Foreskin melanocyte (primary cell): ENCODE measurements at places on chromosomes 7 and 10.
A peak's percentile ranks its signal among the peaks of the same experiment; 100 is the strongest.

DNA sequence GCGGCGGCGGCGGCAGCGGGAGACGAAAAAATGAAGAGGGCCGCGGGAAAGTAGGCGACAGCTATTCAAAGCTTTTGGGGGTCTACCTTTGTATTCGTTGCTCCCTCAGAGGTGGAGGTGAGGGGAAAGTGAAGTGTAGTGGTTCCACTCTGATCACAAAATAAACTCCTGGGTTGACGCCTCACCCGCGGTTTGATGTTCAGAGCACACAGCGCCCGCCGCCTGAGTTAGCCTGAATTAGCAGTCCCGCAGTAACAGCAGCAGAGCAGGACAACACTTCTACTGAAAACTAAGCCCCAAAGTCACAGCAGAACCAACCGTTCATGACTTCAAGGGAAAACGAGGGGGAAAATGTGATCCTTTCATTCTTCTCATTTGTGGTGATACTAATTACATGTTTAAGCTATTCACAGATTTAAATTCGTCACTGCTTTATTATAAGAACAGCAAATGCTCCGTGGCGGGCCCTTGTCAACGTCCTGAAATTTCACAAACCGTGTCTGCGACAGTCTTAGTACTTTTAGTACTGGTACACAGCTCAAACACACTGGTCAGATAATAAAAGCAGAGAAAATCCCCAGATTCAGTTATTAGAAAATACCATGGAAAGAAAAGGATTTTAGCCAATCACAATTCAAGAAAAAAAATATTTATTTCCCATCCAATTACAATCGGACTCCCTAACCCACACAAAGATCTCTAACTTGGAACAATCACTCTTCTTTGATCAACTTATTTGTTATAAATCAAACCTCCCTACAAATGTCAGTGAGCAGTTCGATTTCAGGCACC, 563 bp upstream of the JMJD1C start:
- peak; percentile 51 for DNase-seq

DNA sequence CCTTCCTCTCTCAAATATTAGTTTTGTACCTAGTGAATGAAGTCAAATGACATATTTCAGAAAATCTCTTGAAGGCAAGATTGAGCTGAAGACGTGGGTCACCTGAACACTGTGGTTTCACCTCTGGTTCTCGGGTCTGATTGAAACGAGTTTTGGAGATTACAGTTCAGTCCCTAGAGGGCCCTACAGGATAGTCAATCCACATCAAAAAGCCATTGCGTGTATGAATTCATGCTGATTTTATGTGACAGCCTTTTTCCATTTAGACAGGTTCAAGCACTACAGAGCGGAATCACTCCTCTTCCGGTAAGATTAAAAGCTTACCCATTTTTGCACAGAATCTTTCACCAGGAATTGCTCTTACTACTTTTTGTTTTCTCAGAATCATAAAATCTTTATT, 62.2 kb downstream of the VIM start:
- DNase-seq, result no peak

DNA sequence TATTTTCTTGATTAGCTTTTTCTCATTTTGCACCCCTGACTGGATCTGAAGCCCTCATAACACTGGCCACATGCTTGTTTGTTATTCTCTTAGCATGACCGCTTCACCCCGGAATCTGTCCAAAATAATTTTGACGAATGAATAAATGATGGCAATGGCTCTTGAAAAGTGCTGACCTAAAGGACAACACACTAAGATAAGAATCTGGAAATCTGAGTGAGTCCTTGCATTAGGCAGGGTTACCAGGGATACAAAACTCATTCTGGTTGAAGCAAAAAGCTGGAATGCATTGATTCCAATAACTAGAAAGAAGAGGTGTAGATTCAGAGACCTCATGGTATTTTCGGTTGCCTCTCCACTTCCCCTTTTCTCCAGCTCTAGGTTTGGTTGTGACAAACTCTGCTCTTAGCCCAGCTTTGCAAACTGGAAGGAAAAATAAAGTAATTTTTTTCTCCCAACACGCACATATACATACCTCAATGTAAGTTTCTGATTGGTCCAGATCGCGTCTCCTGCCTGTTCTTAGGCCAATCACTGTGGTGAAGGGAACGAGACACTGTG, 157.4 kb downstream of the SKIDA1 start:
- no peak for DNase-seq

DNA sequence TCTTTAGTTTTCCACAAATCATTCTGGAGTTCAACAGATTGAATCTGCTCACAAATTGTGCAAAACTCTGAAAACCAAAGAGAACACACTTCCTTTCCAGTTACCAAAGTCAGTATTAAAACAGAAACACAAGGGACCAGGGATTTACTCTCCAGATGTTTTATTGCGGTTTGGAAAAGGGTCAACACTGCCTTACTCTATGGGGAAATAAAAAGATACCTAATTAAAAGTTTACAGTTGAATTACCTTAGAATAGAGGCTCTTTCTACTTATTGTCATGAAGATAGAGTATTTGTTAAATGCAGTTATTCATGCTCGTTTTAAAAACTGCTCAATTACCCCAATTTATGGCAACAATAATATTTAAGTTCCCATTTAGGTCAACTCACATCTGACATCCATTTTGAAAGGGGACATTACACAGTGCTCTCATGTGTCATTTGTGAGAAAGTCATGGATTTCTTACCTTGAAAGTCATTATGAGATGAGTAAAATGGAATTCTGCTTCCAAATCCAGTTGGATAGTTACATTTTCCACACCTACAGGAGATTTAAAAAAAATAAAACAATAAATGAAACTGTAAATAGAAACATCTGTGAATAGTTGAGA, 8.4 kb downstream of the LAMB1 start:
- DNase-seq, result no peak

GRCh38 chr7:17946591-17946990, 6.3 kb upstream of the SNX13 start:
- no peak for DNase-seq

- no peak for DNase-seq
Observed at GRCh38 chr10:88618496-88618895, 31.9 kb downstream of the LIPJ start.

DNA sequence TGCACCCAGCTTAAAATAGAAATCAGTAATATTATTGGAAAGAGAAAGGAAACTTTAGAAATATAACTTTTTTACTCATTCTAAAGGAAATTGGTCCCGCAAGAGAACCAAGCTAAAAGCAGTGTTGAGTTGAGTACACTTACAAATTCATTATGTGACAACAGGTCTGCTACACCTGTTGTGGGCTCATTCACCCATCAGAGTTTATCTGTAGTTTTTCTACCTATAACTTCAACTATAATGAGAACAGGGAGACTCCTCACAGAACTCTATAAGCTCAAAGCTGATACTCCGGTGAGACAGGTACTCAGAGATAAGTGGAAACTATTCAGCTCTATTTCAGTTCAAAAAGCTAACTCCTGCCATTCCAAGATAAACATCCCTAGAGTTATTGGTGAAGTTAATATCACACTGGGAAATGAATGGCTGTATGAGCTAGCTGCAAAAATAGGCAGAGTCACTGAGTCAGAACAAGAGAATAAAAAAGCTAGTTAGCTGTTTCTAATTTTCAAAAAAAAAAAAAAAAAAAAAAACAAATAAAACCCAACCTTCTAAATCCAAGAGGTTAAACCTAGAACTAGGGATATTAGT, 121.3 kb downstream of the PPP1R3A start:
- DNase-seq, result no peak

DNA sequence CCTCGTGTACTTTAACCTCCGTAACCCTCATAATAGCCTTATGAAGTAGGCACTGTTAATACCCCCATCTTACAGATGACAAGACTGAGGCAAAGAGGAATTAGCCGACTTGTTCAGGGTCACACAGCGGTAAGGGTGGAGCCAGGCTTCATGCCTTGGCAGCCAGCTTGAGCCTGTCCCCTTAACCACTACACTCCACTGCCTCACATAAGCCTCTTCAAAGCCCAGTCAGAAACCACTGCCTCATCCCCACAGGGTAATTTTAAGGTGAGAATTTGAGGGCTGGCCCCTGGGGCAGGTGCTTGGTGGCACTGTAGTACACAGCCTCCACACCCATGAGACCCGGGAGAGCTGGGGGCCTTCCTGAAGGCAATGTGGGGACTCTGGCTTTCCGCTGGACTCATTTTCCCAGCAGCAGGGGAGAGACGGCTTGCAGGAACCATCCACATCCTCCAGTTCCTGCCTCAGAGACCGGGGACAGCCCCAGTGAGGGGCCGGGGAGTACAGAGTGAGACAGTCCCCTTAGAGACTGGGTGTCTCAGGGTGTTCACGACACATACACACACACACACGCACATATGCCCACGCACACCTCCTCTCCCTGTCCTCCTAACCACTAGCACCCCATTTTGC, 7.6 kb upstream of the C10orf105 start:
- DNase-seq, result no peak

DNA sequence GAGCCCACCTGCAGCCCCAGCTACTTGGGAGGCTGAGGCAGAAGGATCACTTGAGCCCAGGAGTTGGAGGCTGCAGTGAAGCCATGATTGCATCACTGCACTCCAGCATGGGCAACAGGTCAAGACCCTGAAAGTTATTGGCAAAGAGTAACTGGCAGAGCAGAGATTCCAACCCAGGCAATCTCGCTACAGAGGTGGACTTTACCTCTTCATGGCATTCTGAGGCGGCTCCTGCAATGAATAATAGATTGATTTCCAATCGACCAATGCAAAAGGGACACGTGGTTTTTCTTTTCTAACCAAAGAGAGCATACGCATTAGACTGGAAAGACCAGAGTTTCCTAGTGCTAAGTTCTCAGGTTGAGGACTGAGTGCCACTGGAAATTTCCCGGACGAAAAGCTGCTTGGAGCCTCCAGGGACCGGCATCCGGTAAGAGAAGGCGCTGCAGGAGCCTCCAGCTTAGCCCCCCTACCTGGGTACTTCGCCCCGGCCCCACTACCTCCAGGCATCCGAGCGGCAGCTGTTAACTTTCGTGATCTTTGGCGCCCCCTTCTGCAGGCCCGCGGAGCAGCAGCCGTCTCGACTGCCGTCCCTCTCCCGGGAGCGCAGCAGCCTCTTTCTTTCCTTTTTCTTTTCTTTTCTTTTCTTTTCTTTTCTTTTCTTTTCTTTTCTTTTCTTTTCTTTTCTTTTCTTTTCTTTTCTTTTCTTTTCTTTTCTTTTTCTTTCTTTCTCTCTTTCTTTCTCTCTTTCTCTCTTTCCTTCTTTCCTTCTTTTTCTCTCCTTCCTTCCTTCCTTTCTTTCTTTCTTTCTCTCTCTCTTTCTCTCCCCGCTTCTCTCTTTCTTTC, 4.1 kb downstream of the MBLAC1 start:
- DNase-seq, result no peak

DNA sequence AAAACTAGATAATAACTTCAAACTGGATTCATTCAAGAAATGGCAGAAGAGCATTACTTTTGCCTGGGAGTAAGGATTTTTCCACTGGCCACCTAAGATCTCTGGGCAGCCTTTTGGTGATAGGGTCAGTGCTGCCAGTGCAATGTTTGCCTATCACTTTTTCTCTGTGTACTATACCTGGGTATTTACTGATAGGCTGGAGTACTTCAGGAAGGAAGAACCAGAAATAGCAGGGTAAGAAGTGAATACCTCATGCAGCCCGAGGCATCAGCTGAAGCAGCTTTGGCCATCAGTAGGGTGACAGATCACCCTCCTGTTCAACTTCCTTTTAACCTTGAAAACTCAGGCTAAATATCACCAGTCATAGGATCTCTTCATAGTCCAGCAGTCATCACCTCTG, 5.5 kb upstream of the PAPSS2 start:
- DNase-seq, result no peak

DNA sequence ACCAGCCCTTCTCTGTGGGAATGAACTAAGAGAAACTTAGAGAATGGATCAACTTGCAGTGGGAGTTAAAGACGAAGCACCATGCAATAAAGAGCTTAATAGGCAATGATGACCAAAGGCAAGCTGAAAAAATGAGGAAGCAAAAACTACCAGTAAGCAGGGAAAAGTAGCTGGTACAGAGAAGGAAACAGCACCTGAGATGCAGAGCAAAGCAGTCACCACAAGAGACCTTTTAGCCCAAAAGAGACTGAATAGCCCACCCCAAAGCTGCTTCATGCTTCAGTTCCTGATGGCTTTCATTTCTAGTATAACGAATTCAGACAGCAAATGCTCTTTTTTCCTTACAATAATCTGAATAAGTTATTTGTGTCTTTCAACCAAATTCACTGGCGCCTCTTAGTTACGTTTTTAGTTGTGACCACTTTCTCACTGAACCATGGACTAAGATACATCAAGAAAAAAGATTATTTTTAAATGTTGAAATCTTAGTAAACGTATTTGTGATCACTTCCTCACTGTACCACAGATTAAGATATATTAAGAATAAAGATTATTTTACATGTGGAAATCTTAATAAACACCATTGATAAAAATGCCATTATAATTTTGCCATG, 76.0 kb downstream of the USP6NL start:
- no peak for DNase-seq

DNA sequence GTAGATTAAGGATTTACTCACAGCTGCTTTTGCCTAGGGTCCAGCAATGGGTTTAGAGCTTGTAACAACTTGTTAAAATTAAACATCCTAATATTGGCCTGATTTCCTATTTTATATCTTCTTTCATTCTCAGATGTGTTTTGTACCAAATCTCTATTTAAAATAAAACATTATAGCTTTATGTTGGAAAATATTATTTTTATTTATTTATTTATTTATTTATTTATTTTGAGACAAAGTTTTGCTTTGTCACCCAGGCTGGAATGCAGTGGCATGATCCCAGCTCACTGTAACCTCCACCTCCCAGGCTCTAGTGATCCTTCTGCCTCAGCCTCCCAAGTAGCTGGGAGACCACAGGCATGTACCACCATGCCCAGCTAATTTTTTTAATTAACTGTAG, 17.9 kb upstream of the PDSS1 start:
- DNase-seq, result no peak

DNA sequence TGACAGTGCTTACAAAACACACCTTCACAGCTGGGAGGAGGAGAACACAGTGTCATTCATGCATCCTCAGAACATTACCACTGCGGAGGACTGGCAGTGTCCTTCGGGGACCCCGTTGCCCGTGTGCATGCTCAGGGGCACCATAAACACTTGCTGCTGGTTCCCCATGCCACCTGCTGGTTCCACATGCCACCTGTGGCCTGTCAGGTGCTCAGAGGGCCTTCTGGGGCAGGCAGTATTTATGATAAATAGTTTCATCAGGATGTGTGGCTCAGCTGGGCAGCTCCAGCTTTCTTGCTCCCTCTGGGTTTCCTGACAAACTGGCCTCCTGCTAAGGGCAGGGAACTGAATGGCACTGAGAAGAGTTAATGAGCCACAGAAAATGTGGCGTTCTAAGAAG, 32.1 kb downstream of the CELF2 start:
- no peak for DNase-seq

GRCh38 chr7:150788474-150789269, 11.5 kb downstream of the TMEM176B start:
- no peak for DNase-seq

DNA sequence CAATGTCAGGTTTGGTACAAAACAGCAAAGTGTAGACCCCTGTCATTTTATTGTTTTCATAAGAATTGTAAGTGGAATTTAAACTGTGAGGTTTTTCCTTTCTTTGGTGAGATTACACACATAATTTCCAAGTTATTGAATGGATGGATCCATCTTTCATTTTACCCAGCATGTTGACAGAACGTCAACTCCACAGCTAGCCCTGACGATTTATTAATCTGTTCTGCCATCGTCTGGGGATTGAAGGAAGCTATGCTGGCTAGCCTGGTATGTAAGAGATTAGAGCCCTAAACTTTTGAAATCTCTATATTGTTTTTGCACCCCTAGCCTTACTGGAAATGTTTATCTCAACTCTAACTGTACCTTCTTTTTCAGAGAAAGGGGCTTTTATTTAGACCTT, 8.6 kb downstream of the WNT16 start:
- no peak for DNase-seq

- no peak for DNase-seq
Observed at GRCh38 chr7:40935435-40935834, 767.5 kb downstream of the INHBA start.
